ENCODE measurements at places on chromosomes 5 and 9.

GRCh38 chr9:96293498-96294158 is 8.3 kb downstream of the HSD17B3 start:
- no peak for DNase-seq

DNA sequence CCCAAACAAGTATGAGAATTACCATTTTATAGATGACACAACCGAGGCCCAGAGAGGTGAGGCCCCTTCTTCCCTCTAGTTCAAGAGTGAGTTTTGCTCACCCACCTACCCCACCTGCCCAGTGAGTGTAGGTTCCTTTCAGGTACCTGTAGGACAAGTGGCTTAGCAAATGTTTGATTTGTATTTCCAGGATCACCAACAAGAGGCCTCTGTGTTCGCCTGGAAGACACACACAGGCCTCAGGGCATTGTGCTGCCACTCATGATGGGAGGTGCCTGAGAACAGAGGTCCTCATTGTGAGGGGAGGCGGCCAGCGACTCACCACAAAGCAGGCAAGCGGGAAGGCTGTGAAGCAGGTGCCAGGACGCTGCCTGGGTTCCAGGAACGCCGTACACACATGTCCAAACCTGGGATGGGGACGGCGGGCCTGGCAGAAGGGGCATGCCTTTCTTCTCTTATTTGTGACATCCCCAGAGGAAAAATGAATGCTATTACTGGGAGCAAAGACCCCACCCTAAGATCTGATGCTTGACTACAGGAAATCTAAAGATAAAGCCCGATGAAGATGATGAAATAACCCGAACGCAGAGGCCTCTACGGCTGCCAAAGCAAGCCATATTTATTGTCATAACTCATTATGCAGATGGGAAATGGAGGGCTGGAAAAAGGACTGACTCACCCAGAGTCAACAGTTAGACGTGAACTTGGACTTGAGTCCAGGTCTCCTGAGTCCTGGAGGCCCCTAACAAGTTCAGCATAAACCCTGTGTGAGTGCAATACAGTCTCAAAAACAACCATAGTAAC is 60.2 kb upstream of the SLC25A51 start:
- DNase-seq: no peak

DNA sequence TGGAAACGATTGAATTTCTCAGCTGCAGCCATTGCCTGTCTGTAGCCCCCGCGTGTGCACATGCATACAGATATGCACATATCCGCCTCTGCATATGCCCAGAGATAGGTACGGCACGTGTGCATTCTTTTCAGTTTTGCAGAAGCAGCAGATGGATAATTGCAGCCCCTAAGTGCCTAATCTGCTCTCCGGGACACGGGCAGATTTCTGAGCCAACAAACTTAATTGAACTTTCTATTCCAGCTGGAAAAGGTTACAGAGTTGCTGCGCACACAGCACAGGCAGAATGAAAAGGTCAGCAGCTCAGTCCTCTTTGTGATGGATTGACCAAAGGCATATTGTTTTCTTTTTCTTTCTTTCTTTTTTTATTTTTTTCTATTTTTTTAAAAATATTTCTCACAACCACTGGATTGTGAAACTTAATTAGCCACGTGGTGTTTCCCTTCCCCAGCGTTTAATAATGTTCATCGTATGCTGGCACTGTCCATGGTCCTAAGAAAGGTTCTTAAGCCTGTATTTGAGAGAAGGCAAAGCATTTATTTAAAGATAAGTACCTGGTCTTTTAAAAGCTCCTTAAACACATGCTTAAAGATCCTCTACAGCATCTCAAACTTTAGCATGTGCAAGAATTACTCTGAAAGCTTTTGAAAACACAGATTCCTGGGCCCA is 270.2 kb upstream of the BRINP1 start:
- DNase-seq: no peak

DNA sequence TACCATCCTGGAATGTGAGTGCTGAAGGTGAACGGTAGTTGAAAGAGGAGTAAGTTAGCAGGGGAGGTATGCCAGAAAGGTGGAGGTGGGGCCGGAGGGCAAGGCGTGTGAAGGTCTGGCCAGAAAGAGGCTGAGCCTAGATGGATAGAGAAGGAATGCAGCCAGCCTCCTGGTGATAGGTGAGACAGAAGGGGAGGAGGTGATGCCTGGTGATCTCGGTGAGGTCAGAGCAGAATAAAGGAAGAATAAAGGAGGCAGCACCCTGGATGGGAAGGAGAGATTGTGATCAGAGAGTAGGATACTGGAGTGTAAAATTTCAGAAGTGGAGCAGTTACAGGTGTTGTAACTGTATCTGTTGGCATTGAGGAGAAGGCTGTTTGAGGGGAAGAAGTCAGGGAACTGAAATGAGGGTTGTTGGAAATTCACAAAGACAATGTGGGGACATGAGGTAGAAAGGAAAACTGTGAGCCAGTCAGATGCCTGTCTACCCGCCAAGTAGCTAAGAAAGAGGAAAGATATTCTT is 2.0 kb downstream of the GNG10 start:
- no peak for DNase-seq

GRCh38 chr9:15837079-15837679 is 284.3 kb downstream of the CCDC171 start:
- DNase-seq: no peak

- no peak for DNase-seq
Measured at GRCh38 chr5:180259260-180259611, 32.6 kb downstream of the MAPK9 start.

DNA sequence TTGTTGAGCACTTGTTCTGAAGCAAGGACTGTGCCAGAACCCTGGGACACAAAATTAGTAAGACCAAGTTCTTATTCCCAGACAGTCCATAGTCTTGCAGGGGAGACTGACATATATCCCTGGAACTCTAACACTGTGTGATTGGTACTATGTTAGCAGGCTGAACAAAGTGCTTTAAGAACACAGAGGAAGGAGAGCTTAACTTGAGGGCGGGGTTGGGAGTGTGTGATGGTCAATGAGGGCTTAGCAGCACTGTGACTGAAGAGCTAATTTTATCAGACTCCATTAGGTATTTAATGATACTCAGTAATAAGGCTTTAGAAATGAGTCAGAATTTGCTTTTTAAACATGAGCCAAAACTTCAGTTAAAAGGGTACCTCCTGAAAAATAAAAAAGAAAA is 14.9 kb upstream of the SPATA24 start:
- DNase-seq: no peak

GRCh38 chr5:178189433-178189832 is 2.3 kb upstream of the GMCL2 start:
- DNase-seq: no peak

GRCh38 chr5:133344266-133344665 is 268.1 kb downstream of the FSTL4 start:
- DNase-seq: no peak

DNA sequence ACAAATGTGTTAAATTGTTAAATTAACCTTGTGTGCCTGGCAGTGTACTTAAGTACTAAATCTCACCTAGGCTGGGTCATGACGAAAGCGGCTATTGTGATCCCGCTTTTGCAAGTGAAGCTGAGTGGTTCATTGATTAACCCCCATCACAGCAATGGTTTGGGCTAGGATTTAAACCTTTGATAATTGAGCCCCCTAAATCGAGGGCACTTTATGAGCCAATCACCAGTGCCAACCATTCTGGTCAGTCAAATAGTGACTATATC is 22.8 kb downstream of the HNRNPK start:
- DNase-seq: no peak

GRCh38 chr9:113187929-113188595 is 33.0 kb downstream of the FKBP15 start:
- DNase-seq: no peak

DNA sequence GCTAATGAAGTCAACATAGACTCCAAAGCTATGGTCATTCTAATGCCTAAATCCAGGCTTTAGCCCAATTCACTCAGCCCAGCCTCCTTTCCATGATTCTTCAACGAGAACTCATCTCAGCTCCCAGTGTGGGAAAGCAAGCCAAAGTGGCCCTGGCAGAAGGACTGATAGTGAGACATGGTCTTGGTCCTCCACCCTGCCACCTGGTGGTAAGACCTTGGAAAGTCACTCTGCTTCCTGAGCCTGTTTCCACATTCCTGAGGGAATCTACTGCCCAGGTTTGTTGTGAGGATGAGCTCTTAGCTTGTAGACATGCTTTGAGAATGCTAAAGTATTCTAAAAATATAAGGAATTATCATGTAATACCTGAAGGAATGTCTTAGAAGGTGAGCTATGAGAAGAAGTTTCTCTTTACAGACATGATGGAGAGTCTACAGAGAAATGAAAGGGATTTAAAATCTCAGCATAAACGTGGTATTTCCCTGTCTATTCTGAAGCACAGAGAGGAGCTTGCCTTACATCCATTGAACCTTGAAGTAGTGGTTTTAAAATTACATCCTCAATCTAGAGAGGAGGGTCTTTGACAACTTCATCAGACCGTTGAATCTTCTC is 173.5 kb downstream of the TRIM32 start:
- peak; percentile 5 for DNase-seq

DNA sequence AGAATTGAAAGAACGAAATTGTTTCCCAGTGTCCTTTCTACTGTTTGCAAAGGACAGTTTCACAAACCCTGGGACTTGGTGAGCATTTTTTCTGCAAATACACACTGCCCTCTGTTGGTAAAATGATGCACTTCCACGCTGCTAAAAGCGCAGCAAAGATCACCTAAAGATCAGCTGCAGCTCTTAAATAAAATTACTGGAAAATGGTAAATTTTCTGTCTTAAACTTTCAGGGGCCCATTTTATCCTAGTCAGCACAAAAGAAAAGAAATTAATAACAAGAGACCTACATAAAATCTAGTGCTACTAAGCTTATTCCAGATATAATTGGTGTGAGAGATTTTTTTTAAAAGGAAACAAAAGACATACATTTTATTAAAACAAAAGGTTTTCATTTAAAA is 566.0 kb downstream of the CAAP1 start:
- DNase-seq: no peak

DNA sequence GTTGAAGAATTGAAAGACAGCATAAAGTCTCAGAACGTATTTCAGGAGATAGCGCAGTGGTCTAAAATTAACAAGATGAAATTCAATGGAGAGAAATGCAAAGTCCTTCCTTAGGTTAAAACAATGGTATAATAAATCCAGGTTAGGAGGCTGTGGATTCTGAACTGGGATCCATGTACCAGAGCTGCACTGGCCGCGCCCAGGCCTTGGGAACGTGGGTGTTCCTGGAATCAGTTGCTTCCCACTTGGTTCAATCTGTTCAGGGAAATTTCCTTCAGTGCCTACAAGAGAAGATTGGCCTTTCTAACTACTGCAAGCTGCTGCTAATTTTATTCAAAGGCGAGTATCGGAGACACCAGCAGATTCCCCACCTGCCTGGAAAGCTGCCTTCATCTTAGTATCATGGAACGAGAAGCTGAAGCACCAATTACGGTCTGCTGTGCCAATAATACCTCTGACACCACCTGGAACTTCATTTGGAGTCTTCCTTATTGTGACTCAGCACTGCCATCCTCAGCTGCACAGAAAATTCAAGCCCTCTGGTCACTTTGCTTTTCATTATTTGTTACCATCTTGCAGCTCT is 14.3 kb upstream of the CTNND2 start:
- no peak for DNase-seq

DNA sequence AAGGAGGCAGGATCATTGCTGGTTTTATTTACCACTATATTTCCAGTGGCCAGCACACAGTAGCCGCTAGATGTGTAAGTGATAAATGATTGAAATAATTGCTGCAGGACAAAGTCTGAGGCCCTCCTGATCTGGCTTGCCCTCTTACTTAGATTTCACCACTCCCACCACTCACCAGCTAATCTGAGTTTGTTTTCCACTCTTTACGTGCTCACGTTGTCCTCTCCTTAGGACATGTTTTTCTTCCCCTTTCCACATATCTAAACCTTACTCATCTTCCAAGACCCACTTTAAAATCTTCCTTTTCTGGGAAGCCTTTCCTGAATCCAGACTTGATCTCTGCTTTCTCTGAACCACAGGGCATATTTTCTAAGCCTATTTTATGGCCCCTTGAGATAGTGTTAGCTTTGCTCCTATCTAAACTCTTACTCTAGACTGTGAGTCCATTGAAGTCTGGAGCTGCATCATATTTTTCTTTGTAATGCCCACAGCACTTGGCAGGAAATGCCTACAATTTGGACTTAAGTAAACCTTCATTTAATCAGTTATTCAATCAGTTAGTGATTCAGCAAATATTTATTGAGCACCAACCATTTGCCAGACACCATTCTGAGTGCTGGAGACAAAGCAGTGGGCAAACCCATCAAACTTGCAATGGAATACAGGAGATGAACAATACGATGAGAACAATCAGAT is 2.4 kb downstream of the TLR4 start:
- no peak for DNase-seq

DNA sequence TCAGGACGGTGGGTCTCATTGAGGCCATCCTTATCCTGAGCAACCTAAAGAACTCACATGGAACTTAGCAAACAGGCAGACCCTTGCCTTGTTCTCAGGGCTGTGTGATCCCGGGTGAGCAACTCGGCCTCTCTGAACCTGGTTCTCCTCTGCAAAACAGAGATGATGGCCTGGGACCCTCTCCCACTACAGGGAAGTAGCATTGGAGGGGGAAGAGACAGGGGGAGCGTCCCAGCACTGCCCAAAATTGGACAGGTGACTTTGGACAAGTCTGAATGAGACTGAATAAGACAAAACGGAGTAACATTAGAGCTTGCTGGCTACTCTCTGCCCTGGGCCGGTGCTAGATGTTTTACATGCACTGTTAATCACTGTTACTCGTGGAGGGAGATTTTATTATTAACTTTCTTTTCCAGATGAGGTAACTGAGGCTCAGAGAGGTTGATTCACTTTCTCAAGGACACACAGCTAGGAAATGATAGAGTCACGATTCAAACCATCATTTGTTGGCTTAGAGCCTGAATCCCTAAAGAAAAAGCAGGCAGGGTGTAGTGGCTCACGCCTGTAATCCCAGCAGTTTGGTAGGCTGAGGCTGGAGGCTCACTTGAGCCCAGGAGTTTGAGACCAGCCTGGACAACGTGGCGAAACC is 136.4 kb downstream of the C9orf50 start:
- no peak for DNase-seq

DNA sequence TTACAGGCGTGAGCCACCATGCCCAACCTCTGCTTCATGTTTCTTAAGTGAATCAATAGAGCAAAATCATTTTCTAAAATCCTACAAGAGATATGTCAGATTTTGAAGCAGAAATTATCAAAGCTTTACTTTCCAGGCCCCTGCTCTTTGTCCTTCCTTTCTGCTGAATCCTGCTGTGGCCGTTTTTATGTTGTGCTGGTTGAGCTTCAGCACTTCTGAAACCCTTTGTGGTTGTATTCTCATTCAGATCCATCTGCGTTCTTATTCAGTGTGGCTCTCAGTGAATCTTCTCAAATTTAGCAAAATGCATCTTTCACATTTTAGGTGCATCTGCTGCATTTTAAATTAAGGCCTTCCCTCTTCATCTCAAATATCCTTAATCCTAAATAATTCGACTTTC is 26.0 kb downstream of the JMY start:
- DNase-seq: no peak

DNA sequence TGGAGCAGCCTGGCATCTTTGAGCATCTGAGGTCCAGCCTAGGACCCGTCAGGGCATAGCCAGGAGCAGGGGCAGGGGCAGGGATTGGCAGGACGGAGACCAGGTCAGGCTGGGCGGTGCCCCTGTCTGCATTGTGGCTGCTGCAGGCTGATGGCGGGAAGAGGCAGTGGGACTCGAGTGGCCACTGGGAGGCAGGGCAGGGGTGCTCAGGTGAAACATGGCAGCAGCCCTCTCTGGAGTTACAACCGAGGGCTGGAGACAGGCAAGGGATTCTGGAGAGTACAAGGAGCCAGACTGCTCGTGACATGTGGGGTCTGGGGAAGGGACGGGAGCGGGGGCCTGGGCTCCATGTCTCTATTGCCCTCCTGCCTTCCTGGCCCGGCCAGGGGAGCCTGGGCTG is 97.4 kb upstream of the RAPGEF1 start:
- DNase-seq: no peak

GRCh38 chr5:132074772-132075718 is 1.5 kb downstream of the CSF2 start:
- no peak for DNase-seq
